Fibroblast of skin of abdomen (primary cell): ENCODE measurements at places on chromosomes 12 and 14.

- DNase-seq, result peak; percentile 57
These were observed 135.7 kb downstream of the RAD51B start for GRCh38 chr14:67955261-67955660.

DNA sequence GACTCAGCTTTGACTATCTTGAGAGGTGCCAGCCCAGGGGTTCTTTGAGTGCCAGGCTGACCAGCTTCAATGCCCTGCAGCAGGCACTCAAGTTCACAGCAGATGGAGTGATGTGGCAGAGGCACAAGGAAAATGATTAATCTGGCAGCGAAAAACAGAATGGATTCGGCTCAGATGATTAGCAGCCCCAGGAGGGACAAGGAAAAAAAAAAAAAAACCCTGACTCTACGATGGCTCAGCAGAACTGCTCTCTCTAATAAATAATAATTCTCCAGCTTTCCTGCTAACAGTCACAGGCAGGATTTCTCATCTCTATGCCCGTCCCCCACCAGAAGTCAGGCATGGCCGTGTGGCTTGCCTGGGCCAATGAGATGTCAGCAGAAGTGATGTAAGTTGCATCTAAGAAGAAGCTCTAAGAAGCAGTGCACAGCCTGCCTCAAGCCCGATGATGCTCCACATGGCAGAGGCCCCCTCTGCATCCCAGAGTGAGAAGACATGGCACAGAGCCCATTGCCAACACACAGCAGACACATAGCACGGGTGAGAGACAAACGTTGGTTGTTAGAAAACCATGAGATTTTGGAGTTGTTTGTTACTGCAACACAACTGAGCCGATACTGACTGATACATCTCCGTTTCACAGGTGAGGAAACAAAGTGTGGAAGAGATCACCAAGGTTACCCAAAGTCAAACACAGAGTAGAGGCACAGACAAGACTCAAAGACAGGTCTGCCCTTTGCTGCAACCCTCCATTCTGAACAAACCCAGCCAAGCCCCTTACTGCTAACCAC, 111.0 kb downstream of the SCARB1 start:
- DNase-seq, result peak; percentile 81

- peak; percentile 30 for DNase-seq
These were observed 5.5 kb downstream of the OR10AD1 start for GRCh38 chr12:48197549-48197970.

- peak; percentile 18 for DNase-seq
These were observed 6.3 kb downstream of the CLEC2A start for GRCh38 chr12:9925705-9926393.

GRCh38 chr12:50784501-50784900, 20.6 kb downstream of the ATF1 start:
- DNase-seq, result no peak
